Activated CD4-positive, alpha-beta T cell treated with anti-CD3 and anti-CD28 coated beads for 4 hours (primary cell): ENCODE measurements at places on chromosomes 12 and 14.

DNA sequence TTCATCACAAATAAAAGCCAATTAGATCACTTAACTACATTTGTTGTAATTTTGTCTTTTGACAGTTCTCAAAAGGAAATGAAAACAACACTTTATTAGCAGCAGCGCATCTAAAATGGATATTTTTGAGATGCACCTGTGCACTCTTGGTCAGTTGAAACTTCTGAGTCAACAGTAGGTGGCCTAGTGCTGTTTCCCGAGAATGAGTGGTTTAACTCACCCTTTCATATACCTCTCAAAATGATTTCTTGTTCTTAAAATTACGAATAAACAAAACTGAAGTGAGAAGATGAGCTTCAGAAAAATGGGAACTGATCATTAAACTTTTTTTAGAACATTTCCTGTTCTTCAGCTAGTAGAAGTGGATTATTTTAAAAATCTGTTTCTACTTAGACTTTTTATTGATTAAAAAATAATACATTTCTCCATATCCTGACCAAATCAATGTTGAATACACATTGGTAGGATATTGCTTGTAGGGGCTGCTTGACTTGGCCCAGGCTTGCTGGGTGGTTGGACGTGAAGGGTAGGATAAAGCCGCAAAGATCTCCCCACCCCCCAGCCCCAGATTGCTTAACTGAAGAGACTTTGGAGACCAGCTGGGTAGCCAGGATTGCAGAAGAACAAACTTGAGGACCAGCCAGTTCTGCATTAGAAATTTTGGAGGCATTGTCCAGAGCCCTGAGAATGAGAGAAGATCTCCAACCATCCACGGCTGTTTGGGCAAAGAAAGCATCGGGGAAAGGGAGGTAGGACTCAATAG lies 22.3 kb upstream of the STK38L start:
- DNase-seq = no peak

GRCh38 chr12:52022841-52023181 lies 16.1 kb downstream of the TAMALIN start:
- DNase-seq = no peak

GRCh38 chr14:39621678-39622077 lies 189.4 kb upstream of the FBXO33 start:
- DNase-seq = no peak

DNA sequence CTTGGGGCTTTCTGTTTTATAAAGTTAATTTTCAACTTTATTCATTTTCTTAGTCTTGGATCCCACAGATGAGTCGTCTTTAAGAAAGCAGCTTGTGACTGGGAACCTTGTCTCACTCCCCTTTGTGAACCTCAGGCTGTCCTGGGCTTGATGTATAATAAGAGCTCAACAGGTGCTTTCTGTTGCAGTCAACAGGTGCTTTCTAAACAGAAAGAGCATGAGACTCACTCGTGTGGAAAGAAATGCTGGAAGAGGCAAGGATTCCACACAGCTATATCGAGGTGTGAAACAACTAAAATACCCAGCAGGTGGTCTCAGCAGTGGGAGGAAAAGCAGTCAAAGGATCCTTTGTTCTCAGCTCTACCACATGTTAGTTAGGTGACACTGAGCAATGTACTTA lies 398.9 kb downstream of the EGLN3 start:
- no peak for DNase-seq

GRCh38 chr14:26204366-26204727 lies 393.5 kb downstream of the NOVA1 start:
- DNase-seq = no peak

DNA sequence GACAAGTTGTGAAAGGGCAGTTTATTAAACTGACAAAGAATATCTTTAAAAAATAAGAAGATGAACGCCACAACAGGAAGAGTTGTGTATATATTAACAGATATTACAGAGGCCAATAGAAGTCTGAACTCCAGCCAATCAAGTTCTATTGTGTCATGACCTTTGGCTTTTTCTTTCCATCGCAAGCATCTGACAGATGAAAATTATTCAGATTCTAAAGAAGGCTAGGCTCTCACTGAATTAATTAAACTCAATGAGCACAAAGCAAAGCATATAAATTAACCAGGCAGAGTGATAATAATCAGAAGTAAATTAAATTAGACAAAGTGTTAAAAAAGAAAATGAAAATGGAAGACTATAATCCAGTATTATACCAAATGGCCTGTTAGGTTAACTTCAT lies 62.0 kb upstream of the PYGL start:
- no peak for DNase-seq

DNA sequence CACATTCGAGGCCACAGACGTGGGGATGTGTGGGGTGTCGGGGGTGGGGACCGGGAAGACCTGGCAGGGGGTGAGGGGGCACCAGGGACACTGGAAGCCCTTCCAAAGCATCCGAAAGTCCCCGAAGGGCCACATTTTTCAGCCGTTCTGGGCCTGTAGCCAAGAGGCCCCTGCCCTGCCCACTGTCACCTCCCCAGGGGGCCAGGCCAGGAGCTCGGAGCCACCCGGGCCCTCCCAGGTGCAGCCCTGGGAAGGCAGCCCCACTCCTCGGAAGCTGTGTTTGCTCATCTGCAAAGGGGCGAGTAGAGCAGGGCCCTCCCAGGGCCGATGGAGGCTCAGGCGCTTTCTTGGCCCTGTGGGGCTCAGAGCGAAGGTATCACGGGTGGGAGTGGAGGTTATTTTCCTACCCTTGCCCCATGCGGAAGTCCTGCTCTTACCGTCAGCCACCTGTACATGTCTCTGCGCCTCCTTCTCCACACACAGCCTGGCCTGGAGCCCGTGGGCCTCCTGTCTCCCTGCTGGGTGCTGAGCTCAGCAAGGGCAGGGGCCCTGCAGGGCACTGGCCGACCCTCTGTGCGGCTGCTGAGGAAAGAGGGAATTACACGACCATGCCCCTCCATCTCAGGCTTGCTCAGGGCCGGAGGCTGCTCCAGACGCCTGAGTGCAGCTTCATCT lies 27.2 kb downstream of the NOC4L start:
- DNase-seq = no peak

- DNase-seq = no peak
Observed at GRCh38 chr12:93686572-93687356, 9.6 kb downstream of the CRADD start.

- DNase-seq = no peak
Observed at GRCh38 chr12:100043631-100044030, 58.9 kb upstream of the ANKS1B start.

DNA sequence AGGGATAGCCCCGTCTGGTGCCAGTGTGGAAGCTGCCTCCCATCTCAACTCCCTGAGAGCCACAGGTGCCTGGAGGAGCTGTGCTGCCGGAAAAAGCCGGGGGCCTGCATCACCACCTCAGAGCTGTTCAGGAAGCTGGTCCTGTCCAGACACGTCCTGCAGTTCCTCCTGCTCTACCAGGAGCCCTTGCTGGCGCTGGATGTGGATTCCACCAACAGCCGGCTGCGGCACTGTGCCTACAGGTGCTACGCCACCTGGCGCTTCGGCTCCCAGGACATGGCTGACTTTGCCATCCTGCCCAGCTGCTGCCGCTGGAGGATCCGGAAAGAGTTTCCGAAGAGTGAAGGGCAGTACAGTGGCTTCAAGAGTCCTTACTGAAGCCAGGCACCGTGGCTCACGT lies 25.5 kb upstream of the P2RX4 start:
- no peak for DNase-seq

- no peak for DNase-seq
Observed at GRCh38 chr14:75191100-75191499, 14.7 kb upstream of the TMED10 start.

- DNase-seq = peak; percentile 5
Observed at GRCh38 chr12:57276935-57277563, 26.1 kb upstream of the STAC3 start.

- DNase-seq = no peak
Observed at GRCh38 chr14:31122098-31122611, 85.4 kb downstream of the HECTD1 start.

DNA sequence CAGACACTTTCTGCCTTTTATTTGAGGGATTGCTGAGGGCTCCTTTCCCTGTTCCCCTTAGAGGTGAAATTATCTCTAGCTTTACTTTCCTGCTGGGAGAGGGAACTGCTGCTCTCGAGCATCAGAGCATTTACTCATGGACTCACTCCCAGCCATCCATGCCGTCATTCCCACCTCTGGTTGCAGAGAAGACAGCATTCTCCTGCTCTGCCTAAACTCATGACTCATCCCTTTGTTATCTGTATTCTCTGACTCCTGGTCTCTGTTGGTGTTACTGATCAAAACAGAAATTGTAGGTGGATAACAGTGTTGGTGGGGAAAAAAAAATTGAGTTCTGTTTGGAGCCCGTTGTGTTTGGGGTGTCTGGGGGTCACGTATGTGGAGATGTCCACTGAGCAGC lies 159.3 kb downstream of the TTC8 start:
- no peak for DNase-seq

GRCh38 chr12:94167071-94167755 lies 18.8 kb downstream of the PLXNC1 start:
- no peak for DNase-seq

- DNase-seq = no peak
Observed at GRCh38 chr14:95496690-95497259, 19.7 kb downstream of the SYNE3 start.

DNA sequence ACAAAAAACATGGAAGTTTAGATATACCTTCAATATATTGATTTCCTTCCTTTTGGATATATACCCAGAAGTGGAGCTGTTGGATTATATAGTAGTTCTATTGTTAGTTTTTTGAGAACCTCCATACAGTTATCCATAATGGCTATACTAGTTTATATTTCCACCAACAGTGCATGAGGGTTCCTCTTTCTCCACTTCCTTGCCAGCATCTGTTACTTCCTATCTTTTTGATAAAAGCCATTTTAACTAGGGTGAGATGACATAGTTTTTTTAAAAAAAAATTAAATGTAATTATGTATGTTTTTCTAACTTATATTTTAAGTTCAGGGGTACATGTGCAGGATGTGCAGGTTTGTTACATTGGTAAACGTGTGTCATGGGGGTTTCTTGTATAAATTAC lies 10.0 kb upstream of the SLC38A4 start:
- no peak for DNase-seq

DNA sequence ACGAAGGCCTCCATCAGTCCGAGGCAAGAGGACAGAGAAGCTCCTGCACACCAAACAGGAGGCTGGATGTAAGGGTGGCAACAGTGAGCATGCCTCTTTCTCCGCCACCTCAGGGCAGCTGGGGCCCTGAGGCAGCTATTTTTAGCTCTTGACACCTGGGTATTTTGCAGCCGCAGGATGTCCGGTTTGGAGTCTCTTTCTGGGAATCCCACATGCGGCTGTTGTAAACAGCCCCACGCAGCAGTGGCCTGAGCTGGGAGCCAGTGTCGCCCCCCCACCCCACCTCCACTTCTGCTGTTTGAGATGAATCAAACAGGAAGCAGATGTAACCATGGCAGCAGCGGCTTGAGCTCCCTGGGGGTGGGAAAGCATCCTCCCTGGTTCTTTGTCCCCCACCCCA lies 11.7 kb downstream of the HDAC7 start:
- DNase-seq = peak; percentile 76

DNA sequence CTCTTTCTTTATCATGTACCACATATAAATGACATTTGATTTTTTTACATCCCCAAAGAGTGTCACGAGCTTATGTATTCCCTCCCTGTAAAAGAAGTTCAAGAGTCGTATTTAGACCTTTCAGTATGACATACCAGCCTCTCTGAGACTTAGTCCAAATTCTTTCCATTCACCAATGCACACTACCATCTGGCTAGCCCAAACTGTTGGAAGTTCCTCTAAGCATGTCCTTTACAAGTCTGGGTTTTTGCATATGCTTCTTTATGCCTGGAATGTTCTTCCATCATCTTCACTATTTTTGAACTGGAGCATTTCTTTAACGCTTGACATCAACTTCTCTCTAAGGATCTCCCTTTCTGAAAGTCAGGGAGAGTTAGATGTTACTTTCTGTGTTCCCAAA lies 68.5 kb upstream of the RGS6 start:
- DNase-seq = no peak

DNA sequence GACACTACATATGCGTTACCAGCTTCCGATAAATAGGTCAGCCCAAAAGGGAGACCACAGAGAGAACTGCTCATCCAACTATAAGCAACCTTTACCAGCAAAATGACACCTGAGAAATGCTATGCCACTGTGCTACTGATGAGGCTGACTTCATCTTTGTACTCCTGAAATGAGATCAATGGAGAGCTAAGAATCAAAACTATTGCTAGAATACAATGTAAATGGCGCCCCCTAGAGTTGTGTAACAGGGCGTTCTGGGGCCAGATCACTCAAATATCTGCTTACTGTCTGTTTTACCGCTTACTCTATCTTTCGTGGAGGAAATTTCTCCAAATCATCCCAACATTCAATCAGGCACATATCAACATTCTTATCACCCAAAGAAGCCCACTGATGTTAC lies 4.6 kb downstream of the ZNF384 start:
- DNase-seq = peak; percentile 47

DNA sequence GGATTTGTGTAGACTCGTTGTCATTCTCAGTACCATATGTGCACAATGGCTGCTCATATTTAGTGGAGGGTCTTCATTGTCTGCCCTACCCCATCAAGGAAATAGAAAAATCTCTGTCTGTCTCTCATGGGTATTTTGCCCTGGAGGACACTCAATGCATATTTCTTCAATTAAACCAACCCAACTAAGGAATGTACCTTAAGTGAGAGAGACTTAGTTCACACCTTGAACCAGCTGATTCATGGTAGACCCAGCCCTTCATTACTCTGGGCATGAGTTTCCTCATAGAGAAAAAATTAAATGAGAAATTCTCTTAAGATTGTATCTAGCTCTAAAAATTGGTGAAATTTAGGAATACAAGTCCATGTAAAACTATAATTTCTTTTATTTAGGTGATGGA lies 107.1 kb upstream of the PLEKHG7 start:
- no peak for DNase-seq

DNA sequence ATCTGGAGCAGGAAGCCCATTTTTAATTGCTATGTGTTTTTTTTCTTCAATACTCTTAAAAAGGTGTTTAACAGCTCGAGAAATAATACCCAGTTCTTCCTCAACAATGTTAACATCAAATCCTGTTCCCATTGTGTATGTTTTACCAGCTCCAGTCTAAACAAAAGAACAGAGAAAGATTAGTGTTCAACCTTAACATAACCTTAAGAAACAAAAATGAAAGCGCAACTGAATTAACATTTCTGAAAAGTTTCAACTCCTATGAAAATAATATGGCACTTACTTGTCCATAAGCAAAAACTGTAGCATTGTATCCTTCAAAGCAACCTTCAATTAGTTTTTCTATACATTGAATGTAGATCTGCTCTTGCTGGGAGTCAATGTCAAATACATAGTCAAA lies 73.2 kb downstream of the KIF21A start:
- no peak for DNase-seq

DNA sequence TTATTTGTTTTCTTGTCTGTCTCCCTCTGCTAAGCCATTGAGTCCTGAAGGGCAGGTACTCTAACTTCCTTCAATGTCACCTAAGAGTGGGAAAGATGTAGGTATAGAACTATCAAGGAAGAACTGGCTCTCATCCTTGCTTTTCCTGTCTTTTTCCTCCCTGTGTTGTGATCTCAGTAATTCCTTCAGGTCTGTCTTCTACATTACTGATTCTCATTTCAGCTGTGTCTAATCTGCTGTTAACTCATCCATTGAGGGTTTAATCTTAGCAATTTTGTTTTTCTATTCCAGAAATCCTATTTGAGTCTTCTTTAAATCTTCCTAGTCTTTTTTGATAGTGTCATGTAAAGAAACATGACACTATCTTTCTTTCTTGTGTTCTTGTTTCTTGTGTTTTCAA lies 124.5 kb upstream of the PLXNC1 start:
- DNase-seq = no peak

- no peak for DNase-seq
Observed at GRCh38 chr12:98530068-98530467, 14.7 kb downstream of the TMPO start.
